Thymus (tissue), 14 donors: ENCODE measurements at places on chromosomes 2 and 18.

DNA sequence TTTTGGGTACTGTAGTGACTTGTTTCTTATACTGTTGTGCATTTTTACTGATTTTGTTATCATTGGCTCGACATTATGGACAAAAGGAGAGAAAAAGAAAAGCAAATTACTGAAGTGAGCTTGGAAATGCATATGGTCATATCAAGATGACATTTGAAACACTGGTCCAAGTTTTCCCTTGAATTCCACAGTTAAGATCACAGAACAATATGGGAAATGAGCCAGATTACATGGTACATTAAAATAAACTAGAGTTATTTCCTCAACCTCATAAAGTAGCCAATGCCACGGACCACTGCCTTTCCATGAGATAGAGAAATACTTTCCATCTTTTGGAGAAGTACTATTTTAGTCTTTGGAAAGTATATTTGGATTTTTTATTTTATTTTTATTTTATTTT lies 62.0 kb upstream of the SGPP2 start:
- no peaks in the 10 kb centered on the region for H3K36me3 ChIP-seq
- no peak for DNase-seq
- no peak overlapping the region for H3K27ac ChIP-seq
- H3K4me1 ChIP-seq, result peaks cover 3% of the 10 kb centered on the region
- H3K4me3 ChIP-seq, result no peak overlapping the region
- H3K27me3 ChIP-seq, result no peaks in the 10 kb centered on the region

DNA sequence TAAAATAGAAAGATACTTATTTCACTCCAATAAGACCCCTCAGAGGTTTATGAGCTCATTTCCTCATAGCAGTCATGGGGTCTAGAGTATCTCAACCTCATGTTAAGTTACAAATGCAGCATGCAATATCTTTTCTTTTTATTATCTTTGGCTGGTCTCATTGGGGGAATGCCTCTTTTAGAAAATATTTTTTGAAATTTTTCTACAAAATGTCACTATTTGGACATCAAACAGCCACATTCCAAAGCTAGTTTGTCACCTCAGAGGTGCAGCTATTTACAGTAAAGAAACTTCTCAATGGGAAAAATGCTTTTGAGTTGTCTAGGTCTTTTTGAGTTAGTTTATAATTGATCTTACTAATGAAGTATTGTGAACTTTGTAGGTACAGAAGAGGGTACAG lies 370.7 kb upstream of the LRATD1 start:
- H3K4me3 ChIP-seq, result no peak overlapping the region
- H3K27me3 ChIP-seq, result no peaks in the 10 kb centered on the region
- H3K27ac ChIP-seq, result no peak overlapping the region
- H3K36me3 ChIP-seq, result no peaks in the 10 kb centered on the region

DNA sequence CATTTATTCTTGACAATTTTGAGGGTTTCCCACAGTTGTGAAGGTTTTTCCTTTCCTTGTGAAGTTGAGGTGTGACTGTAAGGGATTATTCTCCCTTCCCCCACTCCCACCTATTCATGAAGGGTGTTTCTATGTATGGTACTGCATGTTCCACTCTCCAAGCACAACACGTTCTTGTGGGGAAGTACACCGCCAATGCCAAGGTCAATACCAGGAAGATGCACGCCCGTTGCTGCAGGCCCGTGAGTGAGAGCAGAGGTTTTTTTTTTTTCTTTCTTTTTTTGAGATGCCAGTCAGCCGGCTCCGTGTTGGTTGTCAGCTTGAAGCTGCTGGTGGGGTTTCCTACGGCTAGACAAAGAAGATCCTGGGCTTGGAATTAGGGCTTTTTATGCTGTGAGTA lies 38.6 kb upstream of the EPHA4 start:
- no peaks in the 10 kb centered on the region for H3K4me1 ChIP-seq
- H3K27ac ChIP-seq, result no peak overlapping the region
- DNase-seq, result no peak
- no peaks in the 10 kb centered on the region for H3K36me3 ChIP-seq

DNA sequence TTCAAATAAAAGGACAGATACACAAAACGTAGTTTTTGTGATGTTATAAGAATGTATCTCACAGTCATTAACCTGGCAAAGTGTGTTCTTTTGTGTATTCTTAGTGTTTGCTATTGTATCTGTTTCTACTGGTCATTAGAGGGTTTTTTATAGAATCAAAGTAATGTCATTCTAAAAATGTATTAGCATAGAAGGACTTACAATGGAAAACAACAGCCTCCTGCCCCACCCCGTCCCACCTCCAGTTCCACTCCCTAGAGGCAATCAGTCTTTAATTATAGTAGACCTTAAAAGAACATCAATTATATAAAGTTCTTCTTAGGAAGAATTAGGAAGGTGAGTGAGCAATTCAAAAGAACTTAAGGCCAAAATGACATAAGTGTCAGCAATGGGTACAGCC lies 13.8 kb downstream of the DNAJC27 start:
- no peaks in the 10 kb centered on the region for H3K27me3 ChIP-seq
- no peak for DNase-seq
- H3K4me3 ChIP-seq, result no peak overlapping the region
- H3K27ac ChIP-seq, result no peak overlapping the region
- H3K4me1 ChIP-seq, result no peaks in the 10 kb centered on the region

- no peak overlapping the region for H3K4me3 ChIP-seq
- H3K27ac ChIP-seq, result no peak overlapping the region
- peaks cover 13% of the 10 kb centered on the region for H3K36me3 ChIP-seq
- no peaks in the 10 kb centered on the region for H3K4me1 ChIP-seq
- DNase-seq, result no peak
Observed at GRCh38 chr2:112301171-112301584, 25.8 kb downstream of the ZC3H6 start.
